Activated CD8-positive, alpha-beta T cell treated with anti-CD3 and anti-CD28 coated beads for 36 hours (primary cell): ENCODE measurements at places on chromosomes 7 and 10.

GRCh38 chr10:90168244-90168643, 466.9 kb downstream of the KIF20B start:
- DNase-seq = no peak

DNA sequence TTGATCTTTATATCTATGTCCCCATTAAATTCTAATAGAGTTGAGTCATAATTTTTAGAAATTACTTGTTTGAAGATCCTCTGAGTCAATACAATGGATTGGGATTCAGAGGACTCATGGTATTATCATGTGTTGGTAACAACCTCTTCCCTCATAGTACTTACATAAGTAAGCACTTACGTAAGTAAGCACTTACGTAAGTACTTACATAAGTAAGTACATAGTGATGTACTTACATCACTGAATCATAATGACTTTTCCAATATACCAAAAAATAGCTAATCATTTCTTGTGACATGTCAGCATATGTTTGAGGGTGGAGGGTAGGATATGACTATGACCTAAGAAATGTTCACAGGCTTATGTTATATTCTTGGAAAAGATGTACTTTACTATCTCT, 740.5 kb downstream of the SORCS1 start:
- no peak for DNase-seq

- DNase-seq = no peak
Observed at GRCh38 chr7:69691734-69692133, 93.5 kb downstream of the AUTS2 start.

GRCh38 chr10:71812016-71812912, 38.8 kb downstream of the PSAP start:
- peak; percentile 84 for DNase-seq

DNA sequence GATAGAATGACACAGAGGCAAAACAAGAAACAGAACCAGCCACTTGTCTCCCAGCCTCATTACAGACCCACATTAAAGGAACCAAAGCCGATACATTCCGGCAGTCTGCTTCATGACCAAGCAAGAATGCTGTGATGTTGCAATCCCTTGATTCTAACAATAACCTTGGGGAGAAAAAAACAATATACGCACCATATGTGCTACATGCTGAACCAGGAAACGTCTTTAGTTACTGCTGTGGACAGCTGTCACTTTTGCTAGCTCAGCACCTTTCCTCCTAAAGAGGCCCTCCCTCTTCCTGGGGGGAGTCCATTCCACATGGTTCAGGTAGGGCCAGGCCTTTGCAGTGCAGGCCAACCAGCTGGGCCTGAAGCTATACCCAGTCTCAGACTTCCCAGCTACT, 79.1 kb downstream of the PRTFDC1 start:
- DNase-seq = no peak

DNA sequence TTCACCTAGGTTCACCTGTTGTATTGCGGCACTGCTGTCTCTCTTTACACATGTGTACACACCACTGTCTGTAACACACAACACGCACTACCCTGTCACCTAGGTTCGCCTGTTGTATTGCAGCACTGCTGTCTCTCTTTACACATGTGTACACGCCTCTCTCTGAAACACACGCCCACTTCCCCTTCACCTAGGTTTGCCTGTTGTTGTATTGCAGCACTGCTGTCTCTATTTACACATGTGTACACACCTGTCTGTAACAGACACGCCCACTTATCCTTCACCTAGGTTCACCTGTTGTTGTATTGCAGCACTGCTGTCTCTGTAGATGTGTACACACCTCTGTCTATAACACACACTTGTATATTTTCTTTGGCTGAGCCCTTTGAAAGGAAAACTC, 51.5 kb downstream of the WDR37 start:
- no peak for DNase-seq

GRCh38 chr10:96587264-96588059, 650 bp upstream of the TM9SF3 start:
- DNase-seq = peak; percentile 63

- DNase-seq = no peak
Observed at GRCh38 chr10:122504610-122504950, 43.2 kb downstream of the HTRA1 start.

- no peak for DNase-seq
Observed at GRCh38 chr10:133254421-133255120, 16.9 kb downstream of the VENTX start.

DNA sequence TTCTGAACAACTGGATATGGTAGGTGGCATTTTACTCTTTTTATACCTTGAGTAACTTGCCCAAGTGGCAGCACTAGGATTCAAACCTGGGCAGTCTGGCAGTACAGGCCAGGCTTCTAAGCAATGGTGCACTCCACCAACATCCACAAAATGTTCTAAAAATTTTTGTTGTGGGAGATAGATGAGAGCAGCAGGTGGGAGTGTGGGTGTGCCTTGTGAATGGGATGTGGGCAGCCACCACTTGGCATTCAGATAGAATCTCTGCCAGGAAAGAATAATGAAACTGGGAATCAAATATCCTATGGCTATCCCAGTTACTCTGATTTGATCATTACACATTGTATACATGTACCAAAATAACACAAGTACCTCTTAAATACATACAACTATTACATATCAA, 810.7 kb downstream of the MAGI2 start:
- DNase-seq = no peak

DNA sequence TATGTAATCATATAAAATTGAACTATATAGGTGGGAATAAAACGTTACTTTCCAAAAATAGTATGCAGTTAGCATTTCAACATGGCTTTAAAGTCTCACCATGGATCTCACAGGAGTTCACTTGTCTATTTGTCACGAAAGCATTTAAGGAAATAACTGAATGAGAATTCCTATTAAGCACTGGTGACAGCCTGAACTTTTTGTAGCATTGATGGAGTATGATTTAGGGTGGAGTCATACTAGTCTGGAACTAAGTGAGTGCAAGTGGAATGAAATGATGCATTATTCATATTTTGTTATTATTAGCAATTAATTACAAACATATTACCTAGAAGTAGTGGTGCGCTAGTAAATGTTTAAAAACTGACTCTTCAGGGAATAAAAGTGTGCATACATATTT, 26.0 kb upstream of the HIBADH start:
- no peak for DNase-seq

GRCh38 chr7:32059289-32060011, 10.8 kb downstream of the PDE1C start:
- DNase-seq = no peak

DNA sequence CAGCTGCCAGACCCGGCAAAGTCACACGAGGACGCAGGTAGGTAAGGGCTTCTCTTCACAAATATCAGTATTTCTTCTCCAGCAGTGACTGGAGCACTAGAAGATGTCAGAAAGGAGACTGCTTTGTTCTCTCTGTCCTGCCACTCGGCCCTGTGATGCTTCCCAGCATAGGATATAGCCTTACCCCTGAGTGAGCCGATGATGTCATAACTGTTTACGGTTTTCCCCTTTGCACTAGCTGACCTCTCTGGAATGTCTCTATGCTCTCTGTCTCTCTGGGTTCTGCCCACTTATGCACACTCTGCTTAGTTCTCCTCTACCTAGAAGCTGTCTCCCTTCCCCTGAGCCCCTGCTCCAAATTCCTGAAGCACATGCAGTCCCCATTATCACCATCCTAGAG, 167.5 kb upstream of the PODXL start:
- DNase-seq = no peak

GRCh38 chr7:2099048-2099957, 133.4 kb downstream of the MAD1L1 start:
- peak; percentile 53 for DNase-seq

- DNase-seq = peak; percentile 88
Observed at GRCh38 chr10:112314822-112315474, 31.7 kb downstream of the TECTB start.
